ENCODE measurements at places on chromosomes 16 and 17. TPM values are rescaled to one million over a fixed set of nuclear protein-coding genes. Genes with fewer than 3 reads are reported as not detected.

DNA sequence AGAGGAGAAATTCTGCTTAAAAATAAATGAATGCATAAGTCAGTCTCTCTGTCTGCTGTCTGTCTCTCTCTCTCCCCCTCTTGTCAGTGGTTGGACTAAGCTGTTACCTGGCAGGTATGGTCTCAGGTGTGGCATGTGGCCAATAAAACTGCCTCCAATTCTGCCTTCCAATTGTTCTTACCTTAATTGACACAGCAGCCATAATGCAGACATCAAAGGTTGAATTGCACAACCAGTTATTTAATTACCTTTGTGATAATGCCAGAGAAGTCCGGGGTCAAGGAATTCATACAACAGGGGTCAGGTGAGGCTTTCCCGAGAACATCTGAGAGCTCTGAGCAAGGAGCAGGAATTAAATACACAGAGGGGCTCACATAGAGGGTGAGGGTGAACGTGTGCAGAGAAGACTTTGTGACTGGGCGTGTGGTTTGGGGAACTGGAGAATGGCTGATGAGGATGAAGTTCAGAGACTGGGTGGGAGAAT lies 78.8 kb upstream of the CDYL2 start:
- DNase-seq: no peak

GRCh38 chr16:27531826-27532800 lies 17.6 kb downstream of the GTF3C1 start:
- no peak for DNase-seq

DNA sequence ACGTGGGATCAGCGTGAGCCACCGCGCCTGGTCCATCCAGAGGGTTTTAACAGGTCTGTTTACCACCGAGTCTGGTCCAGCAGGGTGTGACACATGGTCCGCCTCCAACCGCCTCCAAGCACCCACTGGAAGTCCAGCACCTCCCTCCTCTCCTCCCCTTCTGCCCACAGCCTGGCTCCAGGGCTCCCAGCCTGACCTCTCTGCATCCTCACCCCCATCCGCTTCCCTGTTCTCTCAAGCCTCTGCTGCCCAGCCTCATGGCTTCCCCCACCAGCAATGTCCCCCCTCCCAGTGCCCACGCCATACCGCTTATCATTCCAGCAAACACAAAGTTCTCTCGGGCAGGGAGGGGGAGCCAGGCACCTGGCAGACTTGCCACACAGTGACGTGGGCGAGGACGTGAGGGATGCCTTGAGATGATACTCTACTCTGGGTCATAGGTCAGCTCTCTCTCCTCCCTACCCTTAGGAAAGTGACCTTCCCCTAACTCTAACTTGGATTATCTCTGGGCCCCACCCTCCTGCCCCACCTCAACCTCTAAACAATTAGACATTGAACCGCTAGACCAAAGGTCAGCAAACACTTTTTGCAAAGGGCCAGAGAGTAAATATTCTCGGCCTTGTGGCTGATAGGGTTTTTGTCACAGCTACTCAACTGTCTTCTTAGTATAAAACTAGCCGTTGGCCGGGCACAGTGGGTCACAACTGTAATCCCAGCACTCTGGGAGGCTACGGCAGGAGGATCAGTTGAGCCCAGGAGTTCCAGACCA lies 23.1 kb downstream of the CDC42EP4 start:
- no peak for DNase-seq

DNA sequence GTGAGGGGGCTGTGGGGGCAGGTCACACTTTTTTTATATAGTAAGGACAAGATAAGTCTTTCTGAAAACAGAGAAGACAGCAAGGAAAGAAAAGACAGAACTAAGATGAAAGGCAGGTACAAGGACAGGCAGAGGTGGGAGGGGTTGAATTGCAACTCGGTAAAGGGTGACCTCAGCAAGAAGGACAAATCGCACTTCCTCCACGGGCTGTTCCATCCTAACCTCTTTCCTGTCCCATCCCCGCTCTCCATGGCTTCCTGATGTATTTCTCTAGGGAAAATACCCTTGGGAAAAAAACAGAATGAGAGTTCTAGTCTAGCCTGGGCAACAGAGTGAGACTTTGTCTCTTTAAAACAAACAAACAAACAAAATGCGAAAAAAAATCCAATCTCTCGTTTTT lies 57.3 kb downstream of the ARHGAP17 start:
- no peak for DNase-seq

- no peak for DNase-seq
These were observed 183.9 kb downstream of the PARN start for GRCh38 chr16:14445937-14446715.

DNA sequence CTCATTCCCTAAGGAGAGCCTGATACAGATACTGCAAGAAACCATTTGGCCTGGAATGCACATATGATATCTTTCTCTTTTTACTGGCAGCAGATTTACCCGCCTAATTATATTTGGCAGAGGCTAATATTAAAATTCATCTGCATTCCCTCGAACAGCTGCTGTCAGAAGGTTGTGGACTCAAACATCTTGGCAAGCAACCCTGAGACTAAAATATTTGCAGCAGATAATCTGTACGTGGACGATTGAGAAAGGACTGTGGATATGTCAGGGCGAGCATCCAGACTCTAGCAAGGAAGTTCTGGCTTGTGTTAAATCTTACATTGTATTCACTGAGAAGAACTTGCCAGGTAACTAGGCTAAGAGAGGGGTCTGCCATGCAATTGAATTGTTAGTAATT lies 65.2 kb downstream of the SNX20 start:
- no peak for DNase-seq

- no peak for DNase-seq
These were observed 223.7 kb upstream of the AXIN2 start for GRCh38 chr17:65785109-65785508.

GRCh38 chr16:24689128-24689527 lies 40.3 kb upstream of the TNRC6A start:
- no peak for DNase-seq

GRCh38 chr17:44210342-44211192 lies 8.9 kb downstream of the UBTF start:
- DNase-seq: peak; percentile 96

- no peak for DNase-seq
These were observed 37.8 kb downstream of the OR1D5 start for GRCh38 chr17:3025421-3026124.

GRCh38 chr17:1367351-1367745 lies 32.7 kb downstream of the YWHAE start:
- DNase-seq: no peak

The RSKR gene
- 0.20 TPM for polyA plus RNA-seq

The SLFN11 gene
- polyA plus RNA-seq: 8.0 TPM

The FBF1 gene
- 7.2 TPM for polyA plus RNA-seq

All from naive thymus-derived CD4-positive, alpha-beta T cell (primary cell).